ENCODE measurements at places on chromosomes 3 and 15.

GRCh38 chr3:155603302-155603701 is 141.6 kb downstream of the PLCH1 start:
- DNase-seq: no peak
- no peaks in the 10 kb centered on the region for H3K36me3 ChIP-seq
- no peak overlapping the region for H3K27ac ChIP-seq
- no peaks in the 10 kb centered on the region for H3K4me1 ChIP-seq
- no peaks in the 10 kb centered on the region for H3K27me3 ChIP-seq

DNA sequence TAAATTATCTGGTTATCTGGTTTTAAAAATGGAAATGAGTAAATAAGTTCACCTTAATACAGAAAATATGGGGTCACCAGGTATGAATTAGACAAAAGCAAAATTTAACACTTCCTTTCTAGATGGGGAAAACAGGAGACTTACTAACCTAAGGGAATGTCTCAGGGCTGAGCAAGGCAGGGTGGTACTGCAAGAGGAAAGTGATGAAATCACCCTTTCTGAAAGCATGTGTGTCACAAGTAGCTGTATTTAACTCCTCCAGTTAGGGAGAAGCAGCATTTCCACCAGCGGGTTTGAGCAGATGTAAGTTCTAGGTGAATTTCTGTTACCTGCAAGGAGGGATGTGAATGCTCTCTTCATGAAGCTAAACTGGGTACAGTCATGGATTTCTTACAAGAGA is 629.1 kb downstream of the MECOM start:
- no peaks in the 10 kb centered on the region for H3K4me1 ChIP-seq
- H3K27ac ChIP-seq: no peak overlapping the region
- no peak overlapping the region for H3K4me3 ChIP-seq
- H3K36me3 ChIP-seq: no peaks in the 10 kb centered on the region
- no peaks in the 10 kb centered on the region for H3K27me3 ChIP-seq

- no peak overlapping the region for H3K4me3 ChIP-seq
- no peaks in the 10 kb centered on the region for H3K27me3 ChIP-seq
- DNase-seq: no peak
- H3K36me3 ChIP-seq: no peaks in the 10 kb centered on the region
- no peaks in the 10 kb centered on the region for H3K4me1 ChIP-seq
- H3K27ac ChIP-seq: no peak overlapping the region
These were observed 112.5 kb upstream of the MLF1 start for GRCh38 chr3:158458464-158458863.

DNA sequence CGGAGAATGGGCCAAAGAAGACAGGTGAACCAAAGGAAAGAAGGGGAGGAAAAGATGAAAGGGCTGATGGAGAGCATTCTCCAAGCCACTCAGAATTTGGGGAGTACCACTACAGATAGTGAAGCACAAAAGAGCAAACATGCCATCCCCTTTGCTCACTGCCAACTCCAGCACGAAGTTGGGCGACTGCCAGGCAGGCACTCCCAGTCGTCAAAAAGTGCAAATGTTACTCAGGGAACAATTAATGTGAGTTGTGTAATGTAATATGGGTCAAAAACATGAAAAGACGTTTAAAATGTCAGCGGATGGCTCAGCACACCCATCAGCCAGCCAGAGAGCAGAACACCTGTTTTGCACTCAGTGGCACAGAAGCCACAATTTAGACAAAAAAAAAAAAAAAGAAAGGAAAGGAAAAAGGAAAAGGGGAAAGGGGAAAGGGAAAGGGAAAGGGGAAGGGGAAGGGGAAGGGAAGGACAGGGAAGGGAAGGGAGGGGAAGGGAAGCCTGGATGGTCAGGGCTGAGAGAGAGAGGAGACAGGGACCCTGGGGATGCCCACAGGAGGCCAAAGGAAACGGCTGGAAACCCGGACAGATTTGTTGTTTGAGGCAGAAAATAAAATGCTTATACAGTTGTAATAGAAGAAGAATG is 82.7 kb downstream of the COL8A1 start:
- peaks cover 6% of the 10 kb centered on the region for H3K4me1 ChIP-seq
- no peak overlapping the region for H3K4me3 ChIP-seq
- no peak overlapping the region for H3K27ac ChIP-seq
- DNase-seq: no peak
- H3K27me3 ChIP-seq: peaks cover 3% of the 10 kb centered on the region
- no peaks in the 10 kb centered on the region for H3K36me3 ChIP-seq

DNA sequence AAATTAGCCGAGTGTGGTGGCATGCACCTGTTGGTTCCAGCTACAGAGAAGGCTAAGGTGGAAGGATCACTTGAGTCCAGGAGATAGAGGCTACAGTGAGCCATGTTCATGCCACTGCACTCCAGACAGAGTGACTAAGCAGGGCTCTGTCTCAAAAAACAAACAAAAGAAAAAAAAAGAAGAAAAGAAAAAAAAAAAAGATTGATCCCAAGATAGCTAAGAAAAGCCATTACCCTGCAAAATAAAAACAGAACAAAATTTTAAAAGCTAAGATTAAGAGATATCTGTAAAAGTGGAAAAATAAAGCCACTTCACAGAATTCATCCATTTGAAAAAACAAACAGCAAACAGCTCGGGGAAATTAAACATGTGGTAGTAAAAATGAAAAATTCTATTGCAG is 23.8 kb downstream of the LRRC2 start:
- H3K36me3 ChIP-seq: no peaks in the 10 kb centered on the region
- DNase-seq: no peak
- H3K27ac ChIP-seq: no peak overlapping the region
- H3K4me3 ChIP-seq: no peak overlapping the region
- H3K4me1 ChIP-seq: peaks cover 9% of the 10 kb centered on the region
- H3K27me3 ChIP-seq: no peaks in the 10 kb centered on the region

- H3K27ac ChIP-seq: no peak overlapping the region
- no peak overlapping the region for H3K4me3 ChIP-seq
- H3K4me1 ChIP-seq: peaks cover 55% of the 10 kb centered on the region
- no peaks in the 10 kb centered on the region for H3K27me3 ChIP-seq
These were observed 20.2 kb downstream of the AKAP13 start for GRCh38 chr15:85400606-85401005.

DNA sequence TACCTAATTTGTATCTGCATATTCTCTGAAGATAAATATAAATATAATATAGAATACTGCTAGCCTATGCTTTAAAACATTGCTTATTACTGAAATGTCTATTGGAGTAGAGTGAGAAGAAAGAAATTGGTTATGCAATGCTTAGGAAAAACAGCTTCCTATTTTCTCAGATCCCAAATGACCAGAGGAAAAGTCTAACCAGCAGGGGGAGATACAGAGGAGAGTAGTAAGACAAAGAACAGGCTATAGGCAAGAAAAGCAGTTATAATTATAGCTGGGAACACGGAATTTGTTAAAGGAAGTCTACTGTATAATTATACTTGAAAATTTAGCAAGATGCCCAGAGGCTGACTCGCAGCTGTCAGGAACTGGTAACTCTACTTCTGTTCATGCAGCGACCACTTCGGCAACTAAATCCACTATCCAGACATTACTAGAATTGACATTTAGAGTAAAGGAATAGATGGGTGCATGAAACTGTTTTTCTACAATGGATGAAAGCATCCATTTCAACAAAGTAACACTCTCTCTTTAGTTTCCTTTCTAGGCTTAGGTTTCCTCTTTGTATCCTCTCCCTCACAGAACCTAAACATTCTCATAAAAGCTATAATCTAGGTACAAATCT is 97.2 kb downstream of the TBC1D5 start:
- H3K4me1 ChIP-seq: peaks cover 12% of the 10 kb centered on the region
- H3K4me3 ChIP-seq: no peak overlapping the region
- no peak overlapping the region for H3K27ac ChIP-seq

DNA sequence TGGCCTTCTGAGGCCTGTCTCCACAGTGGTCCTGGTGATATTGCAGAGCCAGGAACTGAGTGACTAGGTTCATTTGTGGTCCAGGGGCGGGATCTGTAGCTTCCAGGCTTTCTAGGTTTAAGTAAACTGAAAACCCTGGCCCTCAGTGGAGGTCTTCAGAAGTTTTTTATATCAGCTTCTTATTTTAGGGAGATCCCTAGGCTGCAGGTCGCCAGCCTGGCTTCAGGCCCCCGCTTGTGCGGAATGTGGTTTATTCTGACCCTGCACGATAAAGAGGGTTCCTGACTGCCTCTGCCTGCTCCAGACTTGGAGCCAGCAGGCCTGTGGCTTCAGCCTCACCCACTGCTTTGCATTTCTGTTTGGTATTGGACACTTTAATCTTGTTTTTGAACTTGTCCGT is 133.9 kb upstream of the PLXNA1 start:
- H3K4me1 ChIP-seq: no peaks in the 10 kb centered on the region
- peak; percentile 37 for DNase-seq
- no peaks in the 10 kb centered on the region for H3K27me3 ChIP-seq
- no peak overlapping the region for H3K27ac ChIP-seq
- H3K4me3 ChIP-seq: no peak overlapping the region
- H3K36me3 ChIP-seq: no peaks in the 10 kb centered on the region

DNA sequence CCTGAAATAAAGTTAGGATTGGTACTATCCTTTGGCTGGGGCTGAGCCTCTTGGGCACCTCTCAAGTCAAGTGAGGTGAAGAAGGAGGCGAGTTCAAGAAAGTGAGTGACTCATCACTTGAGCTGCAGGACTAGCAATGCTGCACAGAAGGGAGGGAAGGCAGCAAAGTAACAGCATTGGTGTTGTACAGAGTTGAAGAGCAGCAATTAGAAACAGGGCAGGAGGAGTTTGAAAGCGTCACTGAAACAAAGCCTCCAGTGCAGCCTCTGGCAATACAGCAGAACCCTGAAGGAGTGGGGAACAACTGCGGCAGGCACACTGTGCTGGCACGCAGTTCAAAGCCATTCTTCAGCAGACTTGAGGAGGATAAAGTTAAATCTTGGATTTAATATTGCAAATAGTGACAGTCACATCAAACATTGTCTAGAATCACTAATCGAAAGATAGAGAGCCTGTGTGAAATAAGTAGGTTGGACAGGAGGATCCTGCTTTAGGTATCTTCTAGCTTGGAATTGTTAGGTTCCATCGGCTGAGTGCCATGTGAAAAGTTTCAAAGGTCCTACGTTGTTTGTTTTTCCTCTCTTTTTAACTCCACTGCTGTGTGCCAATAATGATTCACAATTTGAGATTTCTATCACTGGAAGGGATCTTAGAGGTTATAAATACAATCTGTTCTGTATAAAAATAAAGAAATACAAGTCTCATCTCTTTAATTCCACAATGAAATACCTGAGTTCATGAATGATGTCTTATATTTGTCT is 479.8 kb downstream of the NAALADL2 start:
- H3K4me1 ChIP-seq: peaks cover 5% of the 10 kb centered on the region
- peak overlapping the region; percentile 8 for H3K4me3 ChIP-seq
- no peaks in the 10 kb centered on the region for H3K27me3 ChIP-seq
- DNase-seq: no peak

- H3K27me3 ChIP-seq: no peaks in the 10 kb centered on the region
- no peaks in the 10 kb centered on the region for H3K36me3 ChIP-seq
- no peak for DNase-seq
- H3K4me1 ChIP-seq: no peaks in the 10 kb centered on the region
These were observed 521.1 kb downstream of the NR2F2 start for GRCh38 chr15:96851613-96852012.

DNA sequence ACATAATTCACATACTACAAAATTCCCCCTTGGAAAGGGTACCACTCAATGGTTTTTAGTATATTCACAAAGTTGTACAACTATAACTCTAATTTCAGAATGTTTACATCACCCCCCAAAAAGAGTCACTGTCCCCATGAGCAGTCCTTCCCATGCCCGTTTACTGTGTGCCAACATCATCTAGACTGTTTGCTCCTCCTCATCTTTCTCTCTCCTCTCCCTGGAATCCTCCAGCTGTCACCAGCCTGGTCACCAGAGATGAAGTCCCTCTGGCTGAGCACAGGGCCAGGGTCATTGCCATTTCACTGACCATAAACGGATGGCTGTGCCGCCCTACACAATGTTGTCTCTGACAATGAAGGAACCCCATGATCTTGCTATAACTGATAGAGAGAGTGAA is 45.2 kb downstream of the C2CD4B start:
- H3K36me3 ChIP-seq: no peaks in the 10 kb centered on the region
- H3K27me3 ChIP-seq: no peaks in the 10 kb centered on the region
- H3K4me1 ChIP-seq: peaks cover 19% of the 10 kb centered on the region
- H3K27ac ChIP-seq: peak overlapping the region; percentile 79
- no peak for DNase-seq

GRCh38 chr3:3184876-3185275 is 5.4 kb upstream of the CRBN start:
- no peaks in the 10 kb centered on the region for H3K27me3 ChIP-seq
- H3K4me3 ChIP-seq: no peak overlapping the region
- peaks cover 5% of the 10 kb centered on the region for H3K4me1 ChIP-seq
- no peaks in the 10 kb centered on the region for H3K36me3 ChIP-seq
- H3K27ac ChIP-seq: no peak overlapping the region

DNA sequence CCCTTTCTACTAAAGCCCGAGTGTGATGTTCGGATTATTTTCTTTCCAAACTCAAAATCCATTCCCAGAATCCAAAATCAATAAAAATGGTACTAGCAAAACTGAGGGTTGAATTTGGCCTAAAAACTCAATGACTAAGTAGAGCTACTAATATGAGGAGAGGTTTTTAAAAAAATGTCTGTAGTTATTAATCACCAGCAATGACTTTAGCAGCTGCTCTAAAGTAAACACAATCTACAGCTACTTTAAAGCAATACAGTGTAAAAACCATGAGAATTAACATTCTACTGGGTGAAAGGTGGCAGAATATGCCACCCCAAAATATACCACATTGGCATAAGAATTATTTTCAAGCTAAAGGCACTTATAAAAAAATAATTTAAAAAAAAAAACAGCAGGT is 23.5 kb downstream of the FHIT start:
- H3K4me3 ChIP-seq: no peak overlapping the region
- no peaks in the 10 kb centered on the region for H3K36me3 ChIP-seq
- no peaks in the 10 kb centered on the region for H3K27me3 ChIP-seq
- no peak for DNase-seq
- H3K27ac ChIP-seq: no peak overlapping the region
- H3K4me1 ChIP-seq: no peaks in the 10 kb centered on the region

GRCh38 chr3:115825046-115825445 is 201.7 kb downstream of the GAP43 start:
- no peak overlapping the region for H3K27ac ChIP-seq
- H3K4me3 ChIP-seq: no peak overlapping the region
- H3K36me3 ChIP-seq: no peaks in the 10 kb centered on the region
- DNase-seq: no peak
- H3K27me3 ChIP-seq: no peaks in the 10 kb centered on the region
- peaks cover 3% of the 10 kb centered on the region for H3K4me1 ChIP-seq

DNA sequence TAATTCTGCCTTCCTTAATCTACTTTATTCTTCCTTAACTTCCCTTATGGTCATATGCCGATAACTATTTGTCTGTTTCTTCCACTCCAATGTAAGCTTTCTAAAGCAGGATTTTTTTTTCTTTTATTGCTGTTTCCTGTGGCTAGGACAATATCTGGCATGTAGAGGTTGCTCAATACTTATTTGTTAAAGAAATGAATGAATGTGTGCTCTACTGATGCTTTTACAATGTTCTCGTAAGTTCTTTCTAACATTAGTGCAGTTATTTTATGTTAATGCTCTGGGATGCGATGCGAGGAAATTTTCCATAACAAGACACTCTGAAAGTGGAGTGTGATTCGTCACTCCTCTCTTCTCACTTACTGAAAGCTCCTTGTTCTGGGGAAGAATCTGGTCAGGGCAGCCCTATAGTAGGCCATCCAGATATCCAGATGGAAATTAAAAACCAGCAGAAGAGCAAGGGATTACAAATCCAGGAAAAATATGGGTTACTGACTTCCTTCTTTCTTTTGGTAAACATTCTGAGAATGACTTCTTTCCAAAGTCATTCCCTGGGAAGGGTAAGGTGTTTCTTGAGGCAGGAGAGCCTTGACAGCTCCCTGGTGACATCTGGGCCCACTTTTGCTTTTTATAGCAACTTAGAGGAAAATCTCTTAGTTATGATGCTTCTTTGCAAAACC is 420.4 kb downstream of the PDCD6IP start:
- H3K36me3 ChIP-seq: no peaks in the 10 kb centered on the region
- no peaks in the 10 kb centered on the region for H3K4me1 ChIP-seq
- DNase-seq: no peak
- H3K27ac ChIP-seq: no peak overlapping the region
